Activated naive CD4-positive, alpha-beta T cell treated with anti-CD3 and anti-CD28 coated beads, Interleukin-2, amount 10 ng/mL, durations not matched to agents 7 days and 5 days (primary cell): ENCODE measurements at places on chromosomes 3 and 15.

DNA sequence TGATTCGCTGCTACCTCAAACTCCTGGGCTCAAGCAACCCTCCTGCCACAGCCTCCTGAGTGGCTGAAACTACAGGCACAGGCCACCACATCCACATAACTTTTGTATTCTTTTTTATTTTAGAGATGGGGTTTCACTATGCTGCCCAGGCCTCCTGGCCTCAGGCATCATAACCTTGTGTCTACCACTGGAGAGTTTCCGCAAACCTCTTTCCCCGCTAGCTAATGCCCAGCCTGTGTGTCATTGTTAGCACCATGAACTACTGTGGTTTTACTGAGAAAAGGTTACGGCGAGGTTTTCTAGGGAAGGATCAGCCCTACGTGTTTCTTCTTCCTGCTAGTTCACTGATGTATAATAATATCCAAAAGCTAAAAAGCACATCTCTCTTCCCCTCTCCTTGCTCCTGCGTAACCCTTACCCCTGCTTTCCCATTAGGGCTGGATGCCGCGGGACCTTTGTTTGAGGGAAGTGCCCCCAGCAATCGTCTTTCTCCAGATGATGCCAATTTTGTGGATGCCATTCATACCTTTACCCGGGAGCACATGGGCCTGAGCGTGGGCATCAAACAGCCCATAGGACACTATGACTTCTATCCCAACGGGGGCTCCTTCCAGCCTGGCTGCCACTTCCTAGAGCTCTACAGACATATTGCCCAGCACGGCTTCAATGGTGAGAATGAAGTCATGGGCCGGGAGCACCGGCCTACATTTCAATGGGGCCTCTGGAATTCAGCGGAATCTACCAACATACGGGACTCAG, 113.7 kb downstream of the LIPC start:
- DNase-seq: peak; percentile 69

- no peak for DNase-seq
These were observed 14.9 kb downstream of the CBLB start for GRCh38 chr3:105853801-105854432.

GRCh38 chr3:44996556-44996969, 20.5 kb downstream of the EXOSC7 start:
- DNase-seq: no peak

DNA sequence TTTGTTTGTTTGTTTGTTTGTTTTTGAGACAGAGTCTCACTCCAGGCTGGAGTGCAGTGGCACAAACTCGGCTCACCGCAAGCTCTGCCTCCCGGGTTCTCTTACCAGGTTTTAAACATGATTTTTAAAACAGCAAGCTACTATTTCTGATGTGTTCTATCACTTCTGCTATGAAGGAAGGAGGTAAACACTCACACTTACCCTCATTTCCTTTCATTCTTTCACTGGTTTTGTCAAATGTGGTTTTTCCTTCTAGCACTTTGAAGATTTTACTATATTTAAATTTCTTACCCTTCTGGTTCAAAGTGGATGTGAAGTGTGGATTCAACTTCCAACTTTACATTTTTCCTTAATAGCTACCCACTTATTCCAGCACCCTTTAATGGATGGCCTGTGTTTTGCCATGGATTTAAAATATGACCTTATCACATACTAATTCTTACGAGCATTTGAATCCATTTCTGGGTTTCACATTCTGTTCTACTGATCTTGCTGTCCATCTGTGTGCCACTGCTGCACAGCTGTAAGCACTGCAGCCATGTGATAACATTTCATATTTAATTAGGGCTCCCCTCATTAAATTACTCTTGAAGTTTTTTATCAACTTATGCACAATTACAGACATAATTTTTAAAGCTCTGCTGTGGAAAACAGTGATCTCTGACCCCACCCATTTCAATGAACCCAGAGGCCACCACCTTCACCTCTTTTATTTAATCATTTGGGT, 42.3 kb downstream of the TXNRD3 start:
- no peak for DNase-seq

DNA sequence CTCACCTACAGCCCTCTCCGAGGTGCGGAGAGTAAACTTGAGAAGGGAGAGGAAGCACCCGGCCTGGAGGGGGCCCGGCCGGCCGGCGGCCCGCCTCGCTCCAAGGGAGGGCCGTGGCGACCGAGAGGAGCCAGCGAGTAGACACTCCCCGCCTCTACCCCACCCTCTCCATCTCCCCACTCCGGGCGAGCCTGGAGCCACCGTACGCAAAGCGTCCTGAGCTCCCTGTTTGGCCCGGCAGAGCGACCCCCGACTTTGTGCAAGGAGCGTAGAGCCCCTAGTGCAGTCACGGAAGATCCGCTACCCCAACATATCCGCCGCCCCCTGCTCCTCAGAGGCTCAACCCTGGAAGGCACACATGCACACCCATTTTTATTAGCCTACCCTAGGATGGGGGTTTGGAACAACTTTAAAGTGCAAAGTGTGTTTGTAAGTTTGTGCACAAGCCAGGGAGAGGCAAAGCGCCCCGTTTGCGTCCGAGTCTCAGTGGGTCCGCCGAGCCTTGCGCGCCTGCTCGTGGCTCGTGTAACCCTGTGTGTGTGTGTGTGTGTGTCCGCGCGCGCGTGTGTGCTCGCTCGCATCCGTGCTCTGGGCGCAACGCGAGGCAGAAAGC, 508 bp upstream of the SMAD6 start:
- DNase-seq: peak; percentile 63

- no peak for DNase-seq
These were observed 34.0 kb downstream of the ZNF106 start for GRCh38 chr15:42456971-42457370.

DNA sequence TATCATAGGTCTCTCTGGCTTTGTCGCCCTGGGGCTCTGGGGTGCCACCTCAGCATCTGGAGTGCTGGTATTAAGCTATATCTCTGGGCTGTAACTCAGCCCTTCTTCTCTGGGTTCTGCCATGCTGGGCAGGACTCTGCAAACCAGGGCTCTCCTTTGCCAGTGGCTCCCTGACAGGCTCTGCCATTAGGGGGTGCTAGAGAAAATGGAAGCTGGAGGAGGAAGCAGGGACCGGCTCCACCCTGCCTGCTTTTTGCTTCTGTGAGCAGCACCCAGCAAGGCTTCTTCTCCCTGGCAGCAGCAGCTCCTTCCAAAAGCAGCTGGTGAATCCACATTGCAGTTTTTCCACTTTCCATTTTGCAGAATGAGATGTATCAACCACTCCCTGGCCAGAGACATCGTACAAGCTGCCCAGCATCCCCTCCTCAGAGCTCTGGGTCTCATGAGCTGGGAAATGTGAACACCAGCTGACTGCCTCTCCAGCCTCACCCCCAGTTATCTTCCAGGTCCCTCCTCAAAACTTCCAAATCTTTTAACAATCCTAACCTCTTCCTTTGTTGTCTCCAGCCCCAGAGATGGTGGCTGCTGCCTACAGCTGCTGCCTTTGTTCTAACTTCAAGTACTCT, 165.0 kb downstream of the ABHD5 start:
- peak; percentile 70 for DNase-seq

- DNase-seq: no peak
These were observed 42.5 kb downstream of the PLXNA1 start for GRCh38 chr3:127025456-127025855.

- DNase-seq: no peak
These were observed 47.2 kb downstream of the DIPK2A start for GRCh38 chr3:144018776-144019175.

- DNase-seq: no peak
These were observed 78.6 kb upstream of the PFN2 start for GRCh38 chr3:150049317-150049716.

DNA sequence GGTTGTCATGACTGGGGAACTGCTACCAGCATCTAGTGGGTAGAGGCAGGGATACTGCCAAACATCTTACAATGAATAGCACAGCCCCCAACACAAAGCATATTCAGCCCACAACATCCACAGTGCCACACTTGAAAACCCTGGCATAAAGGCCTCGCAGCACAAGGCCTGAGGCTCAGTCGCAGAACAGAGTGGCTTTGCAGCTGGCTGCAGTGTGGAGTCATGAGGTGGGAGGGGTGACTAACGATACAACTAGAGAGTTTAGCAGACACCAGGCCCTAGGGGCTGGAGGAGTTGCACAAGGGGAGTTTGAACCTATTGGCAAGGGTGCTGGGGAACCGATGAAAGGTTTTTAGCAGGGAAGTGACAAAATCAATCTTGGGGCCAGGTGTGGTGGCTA, 32.1 kb downstream of the GRK7 start:
- no peak for DNase-seq

GRCh38 chr15:82804575-82804949, 1.3 kb downstream of the FSD2 start:
- no peak for DNase-seq

DNA sequence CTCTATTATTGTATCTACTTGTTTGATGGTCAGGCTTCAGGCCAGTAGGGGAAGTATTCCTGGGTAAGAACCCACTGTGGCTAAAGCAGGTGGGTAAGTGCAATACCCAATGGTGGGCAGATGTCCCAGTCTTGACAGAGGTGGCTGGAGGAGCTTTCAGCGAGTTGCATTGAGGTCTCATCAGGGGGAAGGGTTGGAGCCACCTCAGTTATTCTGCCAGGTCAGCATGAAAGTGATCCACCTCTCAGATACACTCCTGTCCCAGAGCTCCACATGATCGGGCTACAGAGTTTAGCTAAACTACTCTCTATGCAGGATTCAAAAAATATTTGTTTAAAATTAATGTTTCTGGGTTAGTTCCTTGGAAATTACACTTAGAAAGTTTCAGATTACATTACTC, 95.8 kb upstream of the WNT7A start:
- DNase-seq: no peak

GRCh38 chr3:52982839-52983238, 63.0 kb downstream of the SFMBT1 start:
- DNase-seq: no peak

GRCh38 chr3:16511681-16512434, 1.6 kb downstream of the RFTN1 start:
- peak; percentile 82 for DNase-seq

- no peak for DNase-seq
These were observed 147.9 kb upstream of the CGNL1 start for GRCh38 chr15:57228395-57228794.

DNA sequence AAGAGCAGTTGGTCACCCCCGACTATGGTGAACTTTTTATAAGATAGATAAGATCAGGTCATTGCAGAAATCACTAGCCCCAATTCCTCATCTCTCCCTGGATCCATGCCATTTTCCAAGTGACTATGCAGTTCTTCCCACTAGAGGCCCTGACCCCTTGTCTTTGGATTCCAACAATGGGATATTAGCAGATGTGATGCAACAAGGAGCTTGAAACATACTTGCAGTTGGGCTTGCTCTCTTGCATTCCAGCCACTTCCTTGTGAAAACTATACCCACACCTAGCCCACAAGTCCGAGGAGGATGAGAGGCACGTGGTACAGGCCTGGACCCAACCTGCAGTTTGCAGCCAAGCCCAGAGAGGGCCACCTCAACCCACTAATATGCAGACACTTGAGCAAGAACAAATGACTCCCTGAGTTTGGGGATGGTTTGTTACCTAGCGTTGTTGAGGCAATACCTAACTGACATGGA, 60.6 kb downstream of the SUCLG2 start:
- DNase-seq: no peak

DNA sequence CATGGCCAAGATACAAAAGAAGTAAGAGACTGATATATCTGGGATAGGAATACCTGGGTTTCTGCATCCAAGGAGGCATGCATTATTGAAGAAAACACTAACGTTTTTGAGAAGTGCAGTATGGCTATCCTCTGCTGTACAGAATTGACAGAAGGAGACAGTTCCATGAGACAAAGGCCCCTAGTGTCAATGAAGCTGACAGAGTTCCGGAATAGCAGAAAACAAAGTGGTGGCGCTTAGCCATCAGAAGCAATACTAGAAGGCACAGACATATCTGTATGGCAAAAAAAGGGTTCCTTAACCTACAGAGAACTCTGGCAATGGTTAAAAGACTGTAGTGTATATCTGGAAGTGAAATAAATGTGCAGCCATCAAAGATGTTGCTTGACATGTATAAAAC, 77.8 kb downstream of the VGLL3 start:
- no peak for DNase-seq

- DNase-seq: no peak
These were observed 335.8 kb downstream of the MECOM start for GRCh38 chr3:169327546-169328356.

DNA sequence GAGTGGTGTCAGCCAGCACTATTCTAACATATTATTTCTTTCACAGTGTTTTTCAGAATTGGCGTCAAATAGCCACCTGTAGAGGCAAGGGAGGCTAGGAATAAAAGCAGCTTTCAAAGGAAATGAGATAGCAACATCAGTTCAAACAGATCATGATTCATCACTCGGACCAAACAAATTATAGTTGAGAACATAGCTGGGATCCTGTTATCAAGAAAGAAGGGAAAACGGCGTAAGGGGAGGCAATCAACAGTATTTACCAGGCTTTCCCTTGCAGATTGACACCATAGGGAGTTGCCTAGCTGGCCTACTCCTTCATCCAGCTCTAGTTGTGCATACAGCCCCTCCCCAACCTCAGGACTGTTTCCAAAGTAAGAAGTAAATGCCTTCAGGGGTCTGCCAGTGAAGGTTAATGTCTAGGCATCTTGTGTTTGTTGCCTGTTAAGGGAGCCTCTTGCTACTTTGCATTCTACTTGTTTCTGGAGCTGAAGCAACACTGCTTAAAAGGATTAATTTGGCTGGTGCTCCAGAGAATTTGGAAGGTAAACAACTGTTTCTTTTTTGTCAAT, 286.5 kb downstream of the NSUN3 start:
- DNase-seq: no peak

GRCh38 chr3:10193692-10194327, 29.1 kb downstream of the IRAK2 start:
- DNase-seq: no peak

DNA sequence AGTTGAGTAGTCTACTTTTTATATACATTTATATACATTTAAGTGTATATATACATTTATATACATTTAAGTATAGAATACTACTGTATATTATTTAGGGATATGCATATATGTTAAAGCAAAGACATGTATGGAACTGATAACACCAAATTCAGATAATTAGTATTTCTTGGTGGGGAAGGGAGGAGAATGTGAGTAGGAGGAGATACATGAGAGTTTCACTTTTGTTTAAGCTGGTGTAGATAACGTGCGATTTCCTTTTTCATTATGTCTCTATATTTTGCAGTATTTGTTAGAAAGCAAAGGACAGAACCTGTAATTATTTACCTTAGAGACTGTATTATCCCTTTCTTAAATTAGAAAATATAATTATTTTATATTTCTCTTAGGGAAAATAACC, 16.6 kb upstream of the NIT2 start:
- no peak for DNase-seq

DNA sequence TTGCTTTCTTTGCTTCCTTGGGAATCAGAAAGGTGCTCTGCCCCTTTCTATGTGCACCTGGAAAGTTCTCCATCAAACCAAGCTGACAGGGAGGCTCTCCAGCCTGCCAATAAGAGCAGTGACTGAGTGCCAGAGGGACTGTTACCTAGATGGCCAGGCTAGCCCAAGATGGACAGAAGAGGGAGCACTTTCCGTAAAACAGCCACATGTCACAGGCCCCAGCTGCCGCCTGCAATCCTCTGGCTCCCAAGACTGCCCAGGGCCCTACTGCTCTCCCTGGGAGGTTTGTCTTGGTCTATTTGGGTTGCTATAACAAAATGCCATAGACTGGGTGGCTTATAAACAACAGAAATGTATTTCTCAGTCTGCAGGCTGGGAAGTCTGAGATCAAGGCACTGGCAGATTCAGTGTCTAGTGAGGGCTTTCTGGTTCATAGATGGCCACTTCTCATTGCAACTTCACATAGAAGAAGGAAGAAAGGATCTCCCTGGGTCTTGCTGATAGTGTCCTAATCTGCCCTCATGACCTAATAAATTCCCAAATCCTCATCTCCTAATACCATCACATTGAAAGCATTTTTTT, 72.3 kb downstream of the TAMM41 start:
- DNase-seq: no peak
